ENCODE measurements at places on chromosomes 3 and 15.

DNA sequence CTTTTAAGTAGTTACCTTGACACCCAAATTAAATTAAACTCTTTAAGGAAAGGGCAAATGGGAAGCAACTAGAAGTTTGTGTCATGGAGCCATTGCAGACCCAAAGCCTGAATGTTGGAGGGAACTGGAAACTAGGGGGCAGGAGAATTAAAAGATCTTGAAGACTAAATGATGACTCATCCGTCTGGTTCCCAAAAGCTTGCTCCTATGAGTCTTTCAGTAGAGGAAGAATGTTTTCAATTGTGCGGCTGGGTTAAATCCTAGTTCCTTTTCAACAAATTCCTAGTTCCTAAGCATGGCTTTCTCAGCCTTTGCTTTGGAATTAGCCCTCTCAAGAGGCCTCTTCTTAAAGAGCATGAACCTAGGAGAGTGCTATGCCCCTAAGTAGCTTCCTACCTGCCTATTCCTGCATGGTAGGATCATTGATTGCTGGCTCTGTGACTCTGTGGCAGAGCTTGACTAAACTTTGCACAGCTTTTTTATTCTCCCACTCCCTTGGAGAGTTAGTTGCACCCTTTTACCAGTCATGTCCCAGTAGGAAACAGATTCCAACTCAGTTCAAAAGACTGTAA, 17.7 kb downstream of the CLEC3B start:
- peak; percentile 52 for DNase-seq

DNA sequence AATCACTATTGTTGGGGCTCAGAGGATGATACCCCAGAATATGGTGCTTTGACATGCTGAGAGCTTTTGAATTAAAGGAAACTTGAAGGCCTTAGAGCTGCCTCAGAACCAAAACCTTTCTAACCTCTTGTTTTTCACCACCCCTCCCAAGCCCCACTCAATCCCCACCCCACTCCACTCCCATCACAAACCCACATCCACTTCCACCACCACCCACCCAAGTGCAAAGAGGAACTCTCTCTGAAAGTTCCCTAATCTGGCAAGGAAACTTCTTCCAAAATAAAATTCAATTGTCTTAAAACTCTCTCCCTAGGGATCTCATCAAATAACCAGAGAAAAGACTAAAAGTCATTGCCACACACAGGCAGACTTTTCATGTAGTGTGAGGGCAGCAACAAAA, 301.2 kb upstream of the ARHGEF26 start:
- DNase-seq: peak; percentile 14

DNA sequence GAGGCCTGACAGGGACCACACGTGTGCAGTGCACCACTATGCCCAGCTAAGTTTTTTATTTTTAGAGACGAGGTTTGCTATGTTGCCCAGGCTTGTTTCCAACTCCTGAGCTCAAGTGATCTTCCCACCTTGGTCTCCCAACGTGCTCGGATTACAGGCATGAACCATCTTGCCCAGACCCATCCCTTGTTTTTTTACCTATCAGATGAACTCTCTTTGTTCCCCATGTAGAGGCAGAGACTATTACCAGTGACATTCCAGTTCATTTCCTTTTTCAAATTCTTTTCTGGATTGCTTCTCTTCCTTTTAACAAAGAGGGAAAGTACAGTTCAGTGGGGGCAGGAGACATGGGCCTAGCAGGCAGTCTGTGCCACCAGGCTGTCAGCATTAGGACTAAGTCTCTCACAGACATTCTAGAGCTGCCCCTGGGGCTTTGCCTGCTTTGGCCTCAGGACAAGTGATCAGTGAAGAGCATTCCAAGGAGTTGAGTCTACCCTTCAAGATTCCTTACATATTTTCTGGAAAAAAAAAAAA, 103.5 kb upstream of the SLC7A14 start:
- no peak for DNase-seq

DNA sequence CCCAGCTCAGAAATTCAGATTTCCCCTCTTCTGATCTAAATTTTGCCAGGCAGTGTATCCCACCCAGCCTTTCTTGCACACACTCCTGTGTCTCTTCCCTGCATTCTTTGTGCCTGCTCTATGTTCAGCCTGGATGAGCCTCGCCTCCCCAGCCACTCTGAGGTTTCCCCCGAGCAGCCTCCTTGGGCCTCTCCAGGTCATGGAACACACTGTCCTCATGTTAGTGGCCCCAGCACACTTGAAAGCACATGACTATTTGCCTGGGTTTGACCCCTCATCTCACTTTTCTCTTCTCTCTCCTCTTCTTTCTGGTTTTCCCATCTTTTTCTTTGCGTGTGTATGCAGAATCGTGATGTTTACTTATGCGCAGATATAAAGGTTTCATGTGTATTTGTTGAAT, 3.1 kb downstream of the THSD4 start:
- no peak for DNase-seq

GRCh38 chr3:42705058-42705767, 2.6 kb upstream of the HHATL start:
- no peak for DNase-seq

- DNase-seq: no peak
Measured at GRCh38 chr3:46285931-46286619, 43.8 kb downstream of the CCR3 start.

Measured in hematopoietic multipotent progenitor cell treated with erythropoietin and hydrocortisone succinate and interleukin-3 and kit ligand, for 4 days (in vitro differentiated cells).